ENCODE measurements at places on chromosomes 11 and 22.

- no peak for DNase-seq
Measured at GRCh38 chr11:70651031-70651430, 252.7 kb downstream of the CTTN start.

- no peak for DNase-seq
Measured at GRCh38 chr11:134409552-134410429, 2.3 kb downstream of the B3GAT1 start.

DNA sequence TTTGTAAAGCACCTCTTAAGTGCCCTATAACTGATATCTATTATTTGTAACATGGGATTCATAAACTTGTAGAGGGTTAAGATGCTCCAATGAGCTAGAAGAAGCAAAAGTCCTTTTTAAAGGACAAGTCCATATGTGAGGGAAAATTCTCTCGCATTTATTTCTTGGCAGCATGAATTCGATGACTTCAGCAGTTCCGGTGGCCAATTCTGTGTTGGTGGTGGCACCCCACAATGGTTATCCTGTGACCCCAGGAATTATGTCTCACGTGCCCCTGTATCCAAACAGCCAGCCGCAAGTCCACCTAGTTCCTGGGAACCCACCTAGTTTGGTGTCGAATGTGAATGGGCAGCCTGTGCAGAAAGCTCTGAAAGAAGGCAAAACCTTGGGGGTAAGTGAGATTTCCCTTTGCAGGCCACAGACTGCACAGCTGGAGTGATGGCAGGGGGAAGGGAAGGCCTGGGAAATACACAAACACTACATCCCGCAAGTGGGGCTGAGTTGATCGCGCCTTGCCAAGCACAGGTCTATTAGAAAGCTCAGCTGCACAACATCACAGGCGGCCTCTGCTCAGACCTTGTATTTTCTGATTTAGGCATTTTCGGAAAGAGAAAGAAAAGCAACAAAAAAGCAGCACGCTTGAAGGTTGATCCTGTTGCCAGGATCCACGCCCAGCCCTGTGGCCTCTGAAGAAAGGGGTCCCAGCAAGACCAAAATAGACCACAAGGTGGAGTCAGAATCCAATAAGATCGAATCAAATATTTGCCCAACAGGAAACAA, 1.5 kb downstream of the MS4A8 start:
- no peak for DNase-seq

DNA sequence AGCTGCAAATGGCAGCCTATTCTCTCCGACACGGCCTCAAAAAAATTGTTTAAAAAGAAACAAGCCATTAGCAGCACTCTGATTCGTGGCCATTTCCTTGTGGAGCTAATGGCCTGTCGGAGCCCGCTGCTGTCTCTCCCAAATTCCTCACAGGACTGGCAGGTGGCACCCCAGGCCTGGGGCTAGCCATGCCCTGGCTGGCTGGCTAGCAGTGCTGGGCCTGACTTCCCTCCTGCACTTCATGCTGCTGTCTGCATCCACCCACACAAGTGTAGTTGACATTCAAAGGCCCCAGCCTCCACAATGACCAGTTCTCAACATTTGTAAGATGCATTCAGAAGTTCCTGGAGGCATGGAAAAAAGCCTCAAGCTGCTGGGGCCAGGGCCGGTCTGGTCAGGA, 61.5 kb downstream of the SMCO4 start:
- DNase-seq, result no peak

- DNase-seq, result no peak
Measured at GRCh38 chr22:40920526-40920925, 30.7 kb upstream of the RBX1 start.

DNA sequence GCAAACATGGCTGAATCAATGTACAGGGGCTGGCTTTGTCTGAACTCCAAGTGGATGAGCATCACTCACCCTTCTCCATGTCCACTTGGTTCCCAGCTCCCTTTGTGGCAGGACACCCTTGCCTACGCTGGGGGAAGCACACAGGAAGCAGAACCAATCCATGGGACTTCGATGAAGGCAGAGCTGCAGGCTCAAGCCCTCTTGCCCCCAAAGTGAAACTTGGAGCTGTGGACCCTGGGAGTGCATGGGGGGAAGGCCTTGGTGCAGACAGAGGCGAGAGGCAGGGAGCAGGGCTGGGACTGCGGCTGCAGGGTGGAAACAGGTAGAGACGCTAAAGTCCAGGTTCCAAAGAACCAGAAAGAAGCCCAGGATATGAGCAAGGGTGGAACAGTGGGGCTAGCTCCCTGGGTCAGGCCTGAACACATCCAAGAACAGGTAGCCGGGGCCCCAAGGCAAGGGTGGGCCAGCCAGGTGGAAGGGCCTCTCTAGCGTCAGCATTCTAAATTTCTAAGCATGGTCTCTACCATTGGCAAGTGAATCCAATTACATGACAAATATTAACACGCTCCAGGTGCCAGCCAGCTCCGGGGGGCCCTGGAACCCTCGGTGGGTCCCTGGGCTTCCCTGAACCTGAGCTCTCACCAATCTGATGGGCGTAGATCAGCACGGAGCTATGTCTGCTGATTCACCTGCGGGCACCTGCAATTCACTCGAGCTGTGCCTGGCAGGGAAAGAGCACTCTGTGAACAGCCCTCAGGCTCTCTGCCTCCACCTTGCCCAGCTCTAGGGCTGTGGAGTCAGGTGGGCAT, 532.8 kb downstream of the BRD1 start:
- no peak for DNase-seq

GRCh38 chr11:100823360-100823759, 136.3 kb downstream of the ARHGAP42 start:
- no peak for DNase-seq

DNA sequence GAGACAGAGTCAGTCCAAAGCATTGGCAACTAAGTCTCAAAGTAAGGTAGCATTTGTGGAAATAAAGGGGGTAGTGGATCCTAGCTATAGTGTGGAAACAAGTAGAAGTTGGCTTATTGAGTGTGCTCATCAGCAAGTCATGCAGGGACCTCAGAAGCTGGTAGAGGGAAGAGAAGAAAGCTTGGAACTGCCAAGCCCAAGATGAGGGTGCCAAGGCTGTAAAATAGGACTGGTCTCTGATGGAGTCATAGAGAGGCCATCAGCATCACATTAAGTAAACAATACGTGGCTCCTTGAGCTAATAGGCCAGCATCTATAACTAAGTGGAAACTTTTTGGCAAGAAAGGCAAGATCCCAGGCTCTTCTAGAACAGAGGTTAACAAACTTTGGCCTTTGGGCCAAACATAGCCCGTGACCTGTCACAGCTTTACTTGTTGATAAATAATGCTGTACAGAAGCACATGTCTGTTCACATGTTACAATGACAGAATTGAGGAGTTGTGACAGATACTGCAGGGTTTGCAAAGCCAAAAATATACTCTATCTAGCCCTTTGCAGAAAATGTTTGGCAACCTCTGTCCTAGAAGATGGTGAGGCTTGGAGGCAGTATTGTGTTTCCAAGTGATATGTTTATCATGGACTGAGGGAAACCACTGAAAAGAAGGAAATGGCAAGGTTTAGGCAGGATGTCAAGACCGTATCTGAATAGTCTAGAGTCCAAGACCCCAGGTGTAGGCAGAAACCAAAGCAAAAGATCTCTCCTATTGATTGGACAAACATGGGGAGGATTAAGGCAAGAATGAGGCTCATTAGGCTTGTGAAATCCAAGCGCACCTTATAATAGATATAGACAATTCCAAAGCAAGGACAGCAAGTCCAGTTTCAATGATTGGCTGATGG, 62.5 kb upstream of the CD44 start:
- no peak for DNase-seq

- DNase-seq, result no peak
Measured at GRCh38 chr22:46823654-46824053, 61.2 kb downstream of the TBC1D22A start.

DNA sequence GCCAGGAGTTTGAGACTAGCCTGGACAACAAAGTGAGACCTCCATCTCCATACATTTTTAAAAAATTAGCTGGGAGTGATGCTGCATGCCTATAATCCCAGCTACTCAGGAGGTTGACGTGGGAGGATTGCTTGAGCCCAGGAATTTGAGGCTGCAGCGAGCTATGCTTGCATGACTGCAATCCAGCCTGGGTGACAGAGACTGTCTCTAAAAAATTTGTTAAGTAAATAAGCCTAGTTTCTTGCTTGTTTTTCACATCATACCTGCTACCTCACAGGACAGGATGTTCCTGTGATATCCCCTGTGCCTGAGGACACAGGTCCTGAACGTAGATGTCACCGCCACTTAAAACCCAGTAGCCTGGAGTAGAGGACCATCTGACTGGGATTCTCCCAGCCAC, 348.6 kb downstream of the MN1 start:
- no peak for DNase-seq

- no peak for DNase-seq
Measured at GRCh38 chr11:114746013-114746412, 67.7 kb downstream of the NXPE2 start.

DNA sequence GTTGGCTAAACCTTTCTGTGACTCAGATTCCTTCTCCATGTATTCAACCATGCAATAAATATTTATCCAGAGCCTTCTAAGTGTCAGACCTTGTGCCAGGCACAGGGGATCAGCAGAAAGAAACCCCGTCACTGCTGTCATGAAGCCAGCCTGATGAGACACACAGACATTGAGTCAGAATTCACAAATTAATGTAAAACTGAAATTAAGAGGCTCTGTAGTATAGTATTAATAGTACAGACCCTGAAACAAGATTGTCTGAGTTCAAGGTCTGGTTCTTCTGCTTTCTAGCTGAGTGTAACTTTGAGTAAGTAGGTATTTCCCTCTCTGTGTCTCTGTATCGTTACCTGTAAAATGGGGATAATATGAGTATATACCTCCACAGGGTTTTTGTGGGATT, 46.9 kb downstream of the ME3 start:
- DNase-seq, result no peak

DNA sequence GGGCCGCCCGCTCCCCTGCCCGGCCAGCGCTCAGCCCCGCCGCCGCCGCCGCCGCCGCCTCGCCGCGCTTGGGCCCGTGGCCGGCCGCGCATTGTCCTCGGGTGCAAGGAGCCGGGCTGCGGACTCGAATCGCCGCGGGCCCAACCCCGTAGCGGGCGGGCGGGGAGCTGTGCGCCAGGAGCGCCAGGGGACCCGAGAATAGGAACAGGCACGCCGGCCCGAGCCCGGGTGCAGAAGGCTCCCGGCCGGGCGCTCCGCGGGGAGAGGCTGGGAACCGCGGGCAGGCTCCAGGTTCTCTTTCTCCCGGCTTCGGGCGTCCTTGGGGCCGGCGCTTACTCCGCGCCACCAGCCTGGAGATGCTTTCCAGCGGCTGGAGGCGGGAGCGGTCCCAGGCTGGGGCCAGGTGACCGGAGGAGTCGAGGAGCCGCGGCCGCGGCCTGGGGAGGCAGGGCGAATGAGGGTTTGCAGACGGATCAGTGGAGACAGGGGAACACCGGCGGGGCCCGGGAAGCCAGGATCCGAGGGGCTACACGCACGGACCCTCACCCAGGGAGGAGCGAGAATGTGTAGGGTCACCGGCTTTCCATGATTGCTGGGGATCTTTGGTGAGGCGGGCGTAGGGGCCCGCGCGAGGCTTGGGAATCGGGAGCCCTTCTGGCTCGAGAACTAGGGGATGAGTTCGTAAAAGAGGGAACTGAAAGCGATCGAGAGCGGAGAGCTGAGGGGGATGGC, 726 bp downstream of the PKNOX2 start:
- DNase-seq, result no peak

DNA sequence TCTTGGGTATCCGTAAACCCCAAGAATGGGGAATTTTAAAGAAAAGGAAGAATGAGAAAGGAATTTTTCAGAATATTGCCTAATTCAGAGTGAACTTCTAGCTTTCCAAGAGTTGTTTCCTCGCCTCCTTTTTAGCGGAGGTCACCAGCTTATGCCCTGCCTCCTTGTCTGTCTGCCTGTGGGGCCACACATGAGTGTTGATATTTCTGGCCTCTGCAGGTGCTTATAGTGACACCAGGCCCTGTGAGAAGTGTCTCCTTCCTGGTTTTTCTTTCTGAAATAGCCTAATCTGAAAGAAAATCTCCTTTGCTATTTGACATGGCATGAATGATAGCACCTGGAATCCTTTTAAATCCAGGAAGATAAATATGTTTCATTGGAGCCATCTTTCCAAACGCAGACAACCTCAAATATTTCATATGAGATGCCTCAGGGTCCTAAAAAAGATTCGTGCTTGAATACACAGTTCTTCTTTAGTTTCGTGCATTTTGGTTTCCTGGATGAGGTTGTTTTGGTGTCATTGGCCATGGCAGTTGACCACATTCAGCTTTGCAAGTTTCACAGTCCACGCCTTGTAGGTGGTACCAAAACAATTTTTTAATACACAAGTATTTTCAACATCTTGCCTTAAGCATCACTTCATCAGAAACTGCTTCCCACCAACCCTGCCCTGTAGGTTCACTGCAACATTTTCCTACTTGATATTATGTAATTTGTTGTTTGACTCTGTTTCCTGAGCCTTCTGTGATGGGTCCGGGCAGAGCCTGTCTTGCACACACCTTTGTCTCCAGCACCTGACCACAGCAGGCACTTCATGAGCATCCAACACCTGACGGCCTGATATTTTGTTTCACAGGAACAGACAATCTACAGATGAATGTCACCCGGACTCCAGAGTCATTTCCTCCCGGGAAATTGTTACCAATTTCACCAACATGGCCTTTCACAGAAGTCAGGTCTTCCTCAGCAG, 159.4 kb downstream of the C11orf91 start:
- no peak for DNase-seq
